ENCODE measurements at places on chromosomes 7 and 10.

- DNase-seq = peak; percentile 30
Observed at GRCh38 chr7:149883452-149883861, 9.7 kb downstream of the ATP6V0E2 start.

GRCh38 chr10:110695539-110695886 lies 51.4 kb downstream of the RBM20 start:
- no peak for DNase-seq

DNA sequence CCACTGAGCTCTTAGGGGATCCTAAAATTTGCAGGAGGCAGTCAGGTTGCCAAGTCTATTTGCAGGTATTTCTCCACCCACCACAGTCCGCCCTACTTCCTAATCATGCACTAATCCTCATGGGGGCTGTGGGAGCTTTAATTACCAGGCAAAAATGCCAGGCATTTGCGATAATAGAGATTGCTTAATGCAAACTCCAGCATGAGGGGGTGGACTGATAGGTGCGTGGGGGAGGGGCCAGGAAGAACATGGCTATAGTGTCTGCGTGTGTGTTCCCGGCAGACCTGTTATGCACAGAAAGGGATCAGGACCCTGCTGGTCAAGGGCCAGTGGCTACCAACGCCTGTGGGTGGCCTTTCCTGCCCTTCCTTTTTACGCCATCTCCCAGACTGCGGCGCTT lies 15.6 kb upstream of the AQP1 start:
- no peak for DNase-seq

DNA sequence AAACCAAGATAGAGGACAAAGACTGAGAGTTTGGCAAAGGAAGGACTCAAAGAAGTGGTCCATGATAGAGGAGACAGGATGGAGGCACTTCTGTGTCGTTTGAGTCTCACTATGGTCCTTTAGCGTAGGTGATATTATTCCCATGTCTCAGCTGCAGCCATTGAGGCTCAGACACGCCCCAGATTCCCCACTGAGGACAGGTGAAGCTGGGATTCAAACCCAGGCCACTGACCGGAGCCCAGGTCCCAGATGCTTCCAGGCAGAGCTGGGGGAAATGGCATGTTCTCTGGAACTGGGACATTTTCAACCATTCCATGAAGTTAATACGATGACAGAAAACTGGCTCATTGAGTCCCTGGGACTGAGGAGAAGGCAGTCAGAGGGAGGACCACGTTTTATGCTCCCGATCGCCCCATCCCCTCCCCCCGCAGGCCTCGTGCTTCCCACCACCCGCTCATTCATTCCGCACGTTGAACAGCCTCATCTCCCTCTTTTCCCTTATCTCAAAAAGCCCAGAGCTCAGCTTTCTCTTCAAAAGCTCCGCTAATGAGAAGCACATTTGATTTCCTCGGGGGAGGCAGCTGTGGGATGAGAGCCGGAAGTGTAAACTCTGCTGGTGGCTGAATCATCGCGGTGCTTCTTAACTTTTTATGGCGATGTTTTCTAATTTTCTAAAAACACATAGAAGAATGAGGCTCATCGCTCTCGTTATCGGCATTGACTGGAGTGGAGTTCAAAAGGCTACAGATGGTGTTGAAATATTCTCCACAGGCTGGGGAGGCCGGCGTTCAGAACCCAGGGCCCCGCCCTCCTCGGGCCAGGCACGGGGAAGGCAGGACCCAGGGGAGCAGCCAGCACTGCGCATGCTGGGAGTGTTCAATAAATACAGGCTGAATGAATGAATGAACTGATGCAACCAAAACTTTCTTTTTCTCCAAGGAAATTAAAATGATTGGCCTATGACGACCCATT lies 64.0 kb downstream of the OAT start:
- DNase-seq = no peak

- DNase-seq = no peak
Observed at GRCh38 chr10:88592906-88593305, 6.3 kb downstream of the LIPJ start.

- DNase-seq = no peak
Observed at GRCh38 chr7:152144557-152145245, 119.2 kb downstream of the GALNT11 start.

- DNase-seq = no peak
Observed at GRCh38 chr10:50523357-50523756, 100.4 kb downstream of the SGMS1 start.

GRCh38 chr7:54337466-54337865 lies 204.7 kb upstream of the VSTM2A start:
- DNase-seq = no peak

- DNase-seq = no peak
Observed at GRCh38 chr10:126732308-126732707, 61.8 kb upstream of the C10orf90 start.

All from NCI-H446 (cell line).